Right ventricle myocardium superior (tissue), 1 donor: ENCODE measurements at places on chromosomes 5 and 9.

DNA sequence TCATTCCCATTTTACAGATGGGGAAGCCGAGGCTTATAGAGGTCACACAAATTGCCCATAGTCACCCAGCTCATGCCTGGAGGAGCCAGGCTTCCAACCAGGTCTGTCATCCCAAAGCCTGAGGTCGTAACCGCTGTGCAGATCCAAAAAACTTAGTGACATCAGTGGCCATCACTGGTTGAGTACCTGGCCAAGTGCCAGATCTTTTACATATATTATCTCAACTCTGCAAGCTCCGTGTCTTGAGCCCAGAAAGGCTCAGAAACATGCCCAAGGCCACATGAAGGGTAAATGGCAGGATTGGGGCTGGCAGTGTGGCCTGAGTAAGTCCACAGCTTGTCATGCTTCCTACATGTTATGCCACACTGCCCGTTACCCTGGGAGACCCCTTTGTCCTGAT is 13.5 kb downstream of the CFAP77 start:
- no peak for DNase-seq

DNA sequence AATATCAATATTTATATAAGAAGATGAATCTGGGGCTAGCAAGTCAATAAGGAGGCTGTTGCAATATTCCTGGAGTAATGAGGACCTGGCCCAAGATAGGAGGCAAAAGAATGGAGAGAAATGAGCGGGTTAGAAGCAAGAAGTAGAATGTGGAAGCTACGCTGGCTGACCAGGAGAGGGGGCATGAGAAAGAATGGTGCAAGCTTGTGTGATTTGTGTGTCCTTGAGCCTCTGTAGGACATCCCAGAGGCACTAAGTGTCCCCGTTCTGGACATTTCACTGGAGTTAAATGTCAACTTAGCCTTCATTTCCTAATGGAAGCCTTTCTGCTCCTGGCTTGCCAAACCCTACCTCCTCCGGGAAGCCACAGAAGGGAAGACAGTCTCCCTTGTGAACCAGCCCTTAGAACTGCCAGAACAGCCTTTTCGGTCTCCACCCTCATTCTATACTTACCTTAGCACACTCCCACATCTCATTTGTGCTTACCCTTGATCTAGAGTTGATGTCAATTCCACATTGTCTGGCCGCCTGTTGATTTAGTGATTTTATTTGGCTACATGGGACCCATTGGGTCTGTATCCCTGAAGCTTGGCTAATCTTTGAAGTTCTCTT is 6.7 kb upstream of the PDE6A start:
- DNase-seq, result no peak

- no peak for DNase-seq
Measured at GRCh38 chr9:26292943-26293342, 599.7 kb downstream of the CAAP1 start.

- DNase-seq, result no peak
Measured at GRCh38 chr5:142110046-142110531, 1.5 kb downstream of the NDFIP1 start.

GRCh38 chr9:22255337-22255736 is 191.3 kb upstream of the DMRTA1 start:
- no peak for DNase-seq

GRCh38 chr5:59562756-59563389 is 330.7 kb downstream of the PDE4D start:
- DNase-seq, result peak; percentile 38

- no peak for DNase-seq
Measured at GRCh38 chr5:95859661-95860060, 37.1 kb upstream of the GLRX start.

- DNase-seq, result no peak
Measured at GRCh38 chr5:139385061-139386049, 2.3 kb upstream of the SLC23A1 start.

- DNase-seq, result no peak
Measured at GRCh38 chr5:14574096-14574495, 7.5 kb upstream of the OTULINL start.

DNA sequence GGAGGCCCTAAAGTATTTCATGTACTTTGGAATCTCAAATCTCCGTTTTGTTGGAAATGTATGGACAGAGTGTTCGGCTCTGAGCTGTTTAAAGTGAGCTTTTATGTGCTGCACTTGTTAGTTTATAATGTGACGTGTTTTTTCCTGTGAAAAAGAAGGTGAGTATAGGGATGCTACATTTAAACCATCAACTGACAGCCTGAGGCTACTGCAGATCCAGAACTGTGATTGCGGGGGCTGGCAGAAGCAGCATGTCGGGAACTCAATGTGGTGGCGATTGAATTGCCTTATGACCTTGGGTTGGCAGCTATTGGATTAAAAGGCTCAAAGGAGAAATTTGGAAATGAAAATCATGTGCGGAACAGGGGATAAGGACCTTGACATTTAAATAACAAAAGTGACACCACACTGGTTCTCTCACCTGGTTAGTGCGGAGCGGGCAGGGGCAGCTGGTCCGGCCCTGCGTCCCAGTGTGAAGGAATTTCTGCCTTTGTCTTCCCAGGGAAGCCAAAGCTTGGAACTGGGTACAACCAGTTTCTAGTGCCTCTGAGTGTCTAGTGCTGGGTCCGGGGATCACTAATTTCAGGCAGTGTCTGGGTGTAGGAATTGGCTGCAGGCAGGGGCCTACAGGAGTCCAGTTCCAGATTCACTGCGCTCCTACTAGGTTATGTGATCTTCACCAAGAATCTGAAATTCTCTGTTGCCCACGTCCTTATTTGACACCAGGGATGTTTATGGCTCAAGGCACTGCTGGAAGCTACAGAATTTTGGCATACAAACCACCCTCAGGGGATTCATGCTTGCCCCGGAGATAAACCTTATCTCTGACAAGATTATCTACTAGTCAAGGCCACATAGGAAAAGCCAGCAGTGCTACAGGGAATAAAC is 120.7 kb upstream of the ERCC6L2 start:
- no peak for DNase-seq

- peak; percentile 67 for DNase-seq
Measured at GRCh38 chr9:113376634-113377567, at the start of gene HDHD3. TSS of gene HDHD3 (minus strand) at chr9:113376986. CDS start at chr9:113374354, 2,632 bp downstream.

DNA sequence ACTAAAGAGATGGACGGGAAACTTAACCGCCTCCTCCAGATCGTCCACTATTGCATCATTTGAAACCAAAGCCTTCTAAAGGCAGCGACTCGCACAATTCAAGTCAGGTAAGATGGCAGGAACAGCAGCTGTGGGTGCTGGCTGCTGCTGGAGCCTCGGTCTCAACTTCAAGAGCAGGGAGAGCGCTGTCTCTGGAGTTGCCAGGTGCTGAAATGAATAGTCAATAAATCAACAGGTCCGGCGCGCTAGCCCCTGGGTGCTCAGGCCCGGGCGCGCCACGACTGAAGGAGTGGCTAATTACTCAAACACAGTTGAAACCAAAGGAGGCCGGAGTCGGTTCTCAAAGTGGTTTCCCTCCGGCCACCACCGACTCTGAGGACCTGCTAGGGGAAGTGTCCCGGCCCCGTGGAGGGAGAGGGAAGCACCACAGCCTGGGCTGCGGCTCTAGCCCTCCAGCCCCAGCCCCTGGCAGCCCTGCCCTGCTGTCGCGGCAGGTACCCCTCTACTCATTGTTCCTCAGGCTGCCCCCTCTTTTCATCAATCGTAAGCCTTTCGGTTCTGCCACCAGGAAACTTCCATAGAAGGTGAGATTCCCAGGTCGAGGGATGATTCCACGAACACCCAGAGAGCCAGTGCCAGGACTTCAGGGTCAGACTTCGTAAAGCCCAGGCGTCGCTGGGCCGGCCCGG is 804 bp downstream of the TTC39B start:
- DNase-seq, result peak; percentile 63

GRCh38 chr5:157870837-157871834 is 12.2 kb upstream of the CLINT1 start:
- DNase-seq, result no peak

GRCh38 chr9:93678199-93679019 is 102.0 kb downstream of the PHF2 start:
- DNase-seq, result peak; percentile 30

DNA sequence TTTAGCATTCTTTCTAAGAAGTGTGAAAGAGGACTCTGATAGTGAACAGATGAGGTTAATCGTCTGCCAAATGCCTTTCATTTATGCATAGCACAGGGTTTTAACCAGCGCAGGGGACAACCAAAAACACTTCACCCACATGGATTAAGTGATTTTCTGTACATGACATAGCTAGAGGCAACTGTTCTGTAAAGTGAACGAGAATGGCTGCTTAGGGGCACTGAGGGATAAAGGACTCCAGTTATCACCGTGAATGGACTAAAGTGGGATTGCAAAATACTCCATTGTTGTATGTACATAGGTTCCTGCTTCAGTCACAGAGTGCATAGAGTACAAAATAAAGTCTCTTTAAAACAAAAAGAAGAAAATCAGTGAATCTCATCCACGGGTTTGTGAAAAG is 456.8 kb downstream of the DMAC1 start:
- DNase-seq, result no peak

- no peak for DNase-seq
Measured at GRCh38 chr5:51033215-51033614, 350.0 kb upstream of the ISL1 start.

DNA sequence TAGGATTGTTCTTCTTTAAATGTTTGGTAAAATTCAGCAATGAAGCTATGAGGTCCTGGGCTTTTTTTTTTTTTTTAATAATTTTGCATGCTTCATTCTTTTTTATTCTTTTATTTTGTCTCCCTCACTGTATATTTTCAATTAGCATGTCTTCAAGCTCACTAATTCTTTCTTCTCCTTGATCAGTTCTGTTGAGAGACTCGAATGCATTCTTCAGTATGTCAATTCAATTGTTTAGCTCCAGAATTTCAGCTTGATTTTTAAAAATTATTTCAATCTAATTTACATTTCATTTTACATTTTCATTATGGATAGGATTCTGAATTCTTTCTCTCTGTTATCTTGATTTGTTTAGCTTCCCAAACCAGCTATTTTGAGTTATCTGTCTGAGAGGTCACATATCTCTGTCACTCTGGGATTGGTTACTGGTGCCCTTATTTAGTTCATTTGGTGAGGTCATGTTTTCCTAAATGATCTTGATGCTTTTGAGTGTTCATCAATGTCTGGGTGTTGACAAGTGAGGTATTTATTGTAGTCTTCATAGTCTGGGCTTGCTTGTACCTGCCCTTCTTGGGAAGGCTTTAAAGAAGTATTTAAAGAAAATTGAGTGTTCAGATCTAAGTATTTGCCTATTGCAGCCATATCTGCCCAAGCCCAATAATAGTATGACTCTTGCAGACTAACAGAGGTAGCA is 9.1 kb downstream of the LURAP1L start:
- DNase-seq, result no peak

- no peak for DNase-seq
Measured at GRCh38 chr5:131630208-131630962, 4.6 kb downstream of the RAPGEF6 start.

DNA sequence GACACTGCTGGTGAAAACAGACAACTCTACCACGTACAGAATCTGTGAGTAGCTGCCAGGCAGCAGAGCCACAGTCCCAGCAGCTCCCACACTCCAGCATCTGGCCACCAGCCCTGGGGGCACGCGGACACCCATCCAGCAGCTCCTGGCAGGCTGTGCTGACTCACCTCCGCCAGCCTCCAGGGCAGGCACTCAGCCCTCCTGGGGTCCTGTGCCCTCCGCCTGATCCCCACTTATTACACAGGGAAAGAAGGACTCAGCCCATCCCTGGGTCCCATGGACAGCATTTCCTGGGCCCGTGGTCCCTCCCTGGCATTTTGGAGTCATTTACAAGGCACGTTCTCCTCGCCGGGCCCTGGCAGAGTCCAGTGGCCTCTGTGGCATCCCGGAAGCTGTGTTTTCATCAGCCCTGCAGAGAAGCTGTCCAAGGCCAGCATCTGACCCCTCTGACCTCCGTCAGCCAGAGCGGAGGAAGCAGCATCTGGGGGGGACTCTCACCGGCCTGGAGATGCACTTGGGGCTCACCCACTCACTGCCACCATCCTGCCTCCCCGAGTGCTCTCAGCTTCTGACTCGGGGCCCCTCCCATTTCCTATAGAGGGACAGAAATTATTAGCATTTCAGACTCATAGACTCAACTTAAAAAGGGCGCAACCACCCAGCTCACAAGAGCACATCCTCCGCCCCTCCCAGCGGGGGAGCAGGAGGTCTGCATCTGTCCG is 21.6 kb downstream of the PAEP start:
- no peak for DNase-seq

- no peak for DNase-seq
Measured at GRCh38 chr5:67263656-67264408, 67.2 kb upstream of the CD180 start.

DNA sequence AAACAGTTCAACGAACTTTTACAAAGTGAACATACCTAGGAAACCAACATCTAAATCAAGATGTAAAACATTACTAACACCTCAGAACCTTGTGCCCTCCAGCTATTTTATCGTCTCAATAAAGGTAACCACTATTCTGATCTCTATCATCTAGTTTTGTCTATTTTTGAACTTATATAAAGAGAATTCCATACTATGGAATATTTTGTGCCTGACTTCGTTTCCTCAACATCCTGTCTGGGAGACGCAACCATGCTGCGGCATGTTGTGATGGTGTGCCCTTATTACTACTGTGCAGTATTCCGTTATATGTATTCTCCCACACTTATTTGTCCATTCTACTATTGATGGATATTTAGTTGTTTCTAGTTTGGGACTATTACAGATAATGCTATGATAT is 99.2 kb downstream of the NR6A1 start:
- DNase-seq, result no peak

DNA sequence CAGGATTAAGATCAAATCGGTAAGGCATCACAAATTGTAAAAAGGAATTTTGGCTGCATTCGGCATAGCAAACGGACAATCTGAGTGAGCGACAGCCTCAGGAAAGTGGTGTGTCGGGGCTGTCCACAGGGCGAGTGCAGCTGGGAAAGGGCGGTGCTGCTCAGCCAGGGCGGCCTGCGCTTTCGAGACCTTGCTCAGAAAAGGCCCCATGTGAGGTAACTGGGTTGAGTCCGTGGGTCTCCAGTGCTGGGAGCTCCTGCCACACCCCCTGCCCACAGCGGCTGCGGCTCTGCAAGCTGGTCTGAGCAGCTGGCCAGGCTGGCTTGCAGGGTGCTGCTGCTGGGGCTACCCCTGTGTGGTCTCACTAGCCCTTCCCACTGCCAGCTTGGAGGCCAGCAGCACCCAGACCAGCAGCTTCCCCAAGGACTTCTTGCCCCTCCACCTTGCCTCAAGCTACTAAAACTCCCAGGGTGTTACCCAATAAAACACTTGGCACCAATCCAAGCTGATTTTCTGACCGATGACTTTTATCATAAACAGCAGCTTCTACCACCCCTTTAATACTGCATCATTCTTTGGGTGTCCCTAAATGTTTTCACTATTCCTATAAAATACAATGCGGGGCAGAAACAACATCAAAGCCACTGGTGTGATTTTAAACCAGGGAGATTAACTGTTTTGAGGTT is 6.2 kb downstream of the SURF2 start:
- no peak for DNase-seq

GRCh38 chr9:93589688-93590087 is 13.3 kb downstream of the PHF2 start:
- no peak for DNase-seq

DNA sequence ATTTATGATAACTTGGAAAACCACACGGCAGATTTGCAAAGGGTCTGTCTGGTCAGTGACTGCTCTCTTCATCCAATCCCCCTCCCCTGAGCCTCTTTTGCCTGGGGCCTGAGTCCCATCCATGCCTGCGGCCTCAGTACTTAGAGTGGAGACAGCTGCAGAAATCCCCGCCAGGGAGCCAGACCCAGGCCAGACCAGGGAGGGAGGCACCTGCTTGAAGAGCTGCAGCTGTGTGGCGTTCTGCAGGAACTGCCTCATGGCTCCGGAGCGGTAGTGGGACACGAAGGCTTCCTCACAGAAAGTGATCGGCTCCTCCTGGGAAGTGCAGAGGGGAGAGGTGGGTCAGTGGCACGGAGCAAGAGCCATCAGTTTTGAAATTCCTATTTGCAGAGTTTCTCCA is 101.6 kb downstream of the CRB2 start:
- DNase-seq, result peak; percentile 59

GRCh38 chr5:154478752-154479159 is 729 bp upstream of the HAND1 start:
- DNase-seq, result no peak
